Sigmoid colon (tissue), 7 donors: ENCODE measurements at places on chromosomes 6 and 20. TPM values are rescaled to one million over a fixed set of nuclear protein-coding genes. Genes with fewer than 3 reads are reported as not detected.

DNA sequence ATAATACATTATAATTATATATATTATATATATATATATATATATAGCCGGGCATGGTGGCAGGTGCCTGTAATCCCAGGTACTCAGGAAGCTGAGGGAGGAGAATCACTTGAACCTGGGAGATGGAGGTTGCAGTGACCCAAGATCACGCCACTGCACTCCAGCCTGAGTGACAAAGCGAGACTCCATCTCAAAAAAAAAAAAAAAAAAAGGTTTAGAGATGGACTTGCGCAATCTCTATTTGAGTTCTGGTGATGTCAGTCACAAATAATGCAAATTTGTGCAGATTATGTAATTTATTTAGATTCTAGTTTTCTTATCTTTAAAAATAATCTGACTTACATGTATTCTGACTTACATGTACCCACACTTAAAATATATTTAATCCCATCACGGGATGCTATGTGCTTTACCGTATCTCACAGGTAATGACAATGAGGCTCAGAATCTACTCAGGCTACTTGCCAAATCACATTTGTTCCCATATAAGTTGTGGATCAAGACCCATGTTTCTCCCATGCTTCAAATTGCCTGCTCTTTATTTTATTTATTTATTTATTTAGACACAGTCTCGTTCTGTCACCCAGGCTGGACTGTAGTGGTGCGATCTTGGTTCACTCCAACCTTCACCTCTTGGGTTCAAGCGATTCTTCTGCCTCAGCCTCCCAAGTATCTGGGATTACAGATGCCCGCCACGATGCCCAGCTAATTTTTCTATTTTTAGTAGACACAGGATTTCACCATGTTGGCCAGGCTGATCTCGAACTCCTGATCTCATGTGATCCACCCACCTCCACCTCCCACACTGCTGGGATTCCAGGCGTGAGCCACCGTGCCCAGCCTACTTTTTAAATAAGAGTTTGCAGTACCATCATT is 7.6 kb upstream of the UST start:
- DNase-seq, result no peak

DNA sequence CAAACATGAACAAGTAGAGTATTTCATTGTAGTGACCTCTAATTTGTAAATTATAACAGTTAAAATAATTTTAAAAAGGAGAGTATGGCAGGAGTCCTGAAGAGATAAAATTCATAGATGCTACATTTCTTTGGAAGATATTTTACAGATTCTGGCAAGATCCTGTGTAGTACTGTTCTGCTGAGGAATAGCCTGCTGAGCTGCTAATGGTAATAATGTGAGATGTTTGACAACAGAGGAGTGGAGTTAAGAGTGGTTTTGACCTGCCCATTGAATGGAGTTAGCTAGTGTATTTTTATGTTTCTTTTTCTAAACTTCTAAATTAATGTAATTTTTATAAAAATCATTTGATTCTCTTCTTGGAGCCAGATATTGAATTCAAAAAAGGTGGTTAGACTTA is 11.8 kb downstream of the CLVS2 start:
- DNase-seq, result no peak

GRCh38 chr6:113397236-113397635 is 459.9 kb upstream of the MARCKS start:
- no peak for DNase-seq

DNA sequence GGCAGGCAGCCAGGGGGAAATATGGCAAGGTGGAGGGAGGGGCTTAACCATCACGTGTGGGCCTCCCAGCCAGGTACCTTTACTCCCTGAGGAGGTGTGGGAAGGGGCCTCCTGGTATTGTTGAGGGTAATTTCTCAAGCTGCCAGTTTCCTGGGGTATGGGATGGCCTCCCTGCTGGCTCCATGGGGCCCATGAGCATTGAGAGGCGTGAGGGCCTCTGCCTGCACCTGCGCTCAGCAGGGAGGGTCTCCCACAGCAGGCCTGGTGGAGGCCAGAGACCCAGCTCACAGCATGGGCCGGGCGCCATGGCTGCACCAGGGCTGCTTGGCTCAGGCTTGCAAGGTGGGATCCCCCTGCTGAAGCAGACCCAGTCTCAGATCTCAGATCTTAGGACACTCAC is 113.0 kb downstream of the GRM4 start:
- DNase-seq, result no peak

DNA sequence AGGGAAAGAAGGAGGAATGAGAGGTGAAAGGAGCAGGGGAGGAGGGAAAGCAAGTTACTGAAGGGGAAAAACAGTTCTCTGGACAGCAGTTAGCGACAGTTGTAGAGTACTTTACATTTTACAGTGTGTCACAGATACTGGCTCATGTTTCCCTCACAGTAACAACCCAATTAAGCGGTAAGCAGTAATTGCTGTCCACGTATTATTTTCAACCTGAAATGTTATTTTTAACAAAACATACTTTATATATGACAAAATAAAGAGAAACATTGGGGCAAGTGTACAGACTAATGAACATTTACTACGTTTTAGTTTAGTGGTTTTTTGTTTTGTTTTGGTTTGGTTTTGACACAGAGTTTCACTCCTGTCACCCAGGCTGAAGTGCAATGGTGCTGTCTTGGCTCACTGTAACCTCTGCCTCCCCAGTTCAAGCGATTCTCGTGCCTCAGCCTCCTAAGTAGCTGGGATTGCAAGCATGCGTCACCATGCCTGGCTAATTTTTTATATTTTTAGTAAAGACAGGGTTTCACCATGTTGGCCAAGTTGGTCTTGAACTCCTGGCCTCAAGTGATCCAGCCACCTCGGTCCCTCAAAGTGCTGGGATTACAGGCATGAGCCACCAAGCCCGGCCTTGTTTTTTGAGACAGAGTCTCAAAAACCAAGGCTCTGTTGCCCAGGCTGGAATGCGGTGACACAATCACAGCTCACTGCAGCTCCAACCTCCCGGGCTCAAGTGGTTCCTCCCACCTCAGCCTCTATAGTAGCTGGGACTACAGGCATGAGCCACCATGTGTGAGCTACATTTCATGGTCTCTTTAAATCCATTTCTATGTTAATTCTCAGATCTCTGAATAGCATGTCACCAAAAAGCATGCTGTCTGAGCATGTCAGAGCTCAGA is 22.6 kb upstream of the BTN3A2 start:
- no peak for DNase-seq

- peak; percentile 99 for DNase-seq
These were observed 432 bp downstream of the HSPA1L start for GRCh38 chr6:31814677-31815024.

GRCh38 chr20:33079259-33079658 is at the start of gene BPIFB4:
Gene BPIFB4, plus strand, starts transcription at chr20:33079643. Its CDS starts 1,884 bp downstream, at chr20:33081527.
- no peak for DNase-seq

- no peak for DNase-seq
These were observed 1.5 kb upstream of the PYGB start for GRCh38 chr20:25246182-25246999.

GRCh38 chr6:51854876-51855275 is 232.5 kb downstream of the PKHD1 start:
- no peak for DNase-seq

DNA sequence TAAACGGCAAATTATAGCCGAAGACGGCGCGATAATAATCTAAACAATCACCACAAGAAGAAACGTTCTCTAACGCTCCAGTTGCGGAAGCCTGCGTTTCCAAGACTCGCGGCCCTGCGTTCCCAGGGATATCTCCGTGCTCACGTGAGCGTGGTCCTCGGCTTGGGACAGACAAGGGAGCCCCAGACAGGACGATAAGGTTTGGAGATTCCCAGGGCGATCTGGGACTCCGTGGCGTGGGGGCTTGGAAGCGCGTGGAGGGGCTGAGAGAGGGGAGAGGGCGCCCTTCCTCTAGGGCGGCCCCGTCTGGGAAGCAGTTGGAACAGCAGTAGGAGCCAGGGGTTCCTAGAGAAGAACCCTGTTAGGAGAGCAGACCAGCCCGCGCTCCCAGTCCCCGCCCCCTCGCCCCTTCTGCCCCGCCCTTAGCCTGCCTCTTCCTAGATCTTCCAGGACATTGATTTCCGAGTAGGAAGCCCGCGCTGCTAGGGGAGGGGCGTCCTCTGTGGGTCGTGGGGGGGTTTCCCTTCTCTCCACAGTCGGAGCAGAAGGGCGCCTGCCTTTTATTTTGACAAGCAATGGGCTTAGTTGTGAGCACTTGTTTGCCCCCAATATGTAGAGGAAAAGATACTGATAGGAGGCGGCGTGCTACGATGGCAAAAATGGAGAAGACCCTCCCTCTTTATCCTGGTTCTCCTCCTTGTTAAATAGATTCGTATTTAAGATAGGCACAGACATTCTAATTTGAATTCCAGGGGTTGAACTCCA is 10.6 kb downstream of the NRN1 start:
- DNase-seq, result peak; percentile 73

DNA sequence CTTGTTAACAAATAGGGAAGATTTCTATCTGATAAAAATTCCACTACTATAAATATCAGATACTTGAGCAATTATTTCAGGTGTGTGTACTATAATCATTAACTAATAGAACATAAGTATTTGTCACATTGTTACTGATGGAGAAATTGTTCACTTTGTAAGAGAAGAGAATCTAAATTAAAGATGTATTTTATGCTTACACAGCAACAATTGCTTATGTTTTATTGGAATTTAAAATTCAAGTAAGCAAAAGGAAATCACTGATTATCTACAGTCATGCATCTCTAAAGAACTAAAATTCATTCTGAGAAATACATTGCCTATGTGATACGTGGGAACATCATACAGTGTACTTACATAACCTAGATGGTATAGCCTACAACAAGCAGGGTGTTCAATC is 1590.8 kb downstream of the GRIK2 start:
- no peak for DNase-seq

GRCh38 chr6:132598473-132598872 is 8.9 kb upstream of the TAAR5 start:
- DNase-seq, result no peak

- DNase-seq, result no peak
These were observed 28.2 kb upstream of the VEGFA start for GRCh38 chr6:43741829-43742228.

- DNase-seq, result no peak
These were observed 179.8 kb downstream of the FOXA2 start for GRCh38 chr20:22404419-22405170.

DNA sequence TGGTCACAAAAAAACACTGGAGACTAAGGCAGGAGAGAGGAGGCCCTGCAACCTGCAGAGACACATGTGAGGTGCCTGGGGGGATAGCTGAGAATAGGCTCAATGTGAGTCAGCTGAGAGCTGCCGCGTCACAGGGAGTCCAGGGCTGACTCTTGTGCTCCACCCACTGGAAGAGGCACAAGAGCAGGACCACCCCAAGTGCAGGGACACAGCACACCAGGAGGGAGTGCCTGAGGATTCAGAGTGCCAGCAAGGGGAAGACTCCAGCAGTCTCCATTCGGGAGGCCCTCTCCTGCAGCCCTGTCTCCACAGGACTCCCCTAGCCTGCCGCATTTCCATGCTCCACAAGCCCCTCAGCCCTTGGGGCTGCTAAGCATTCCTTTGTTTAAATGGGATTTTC is 105.5 kb downstream of the HUS1B start:
- no peak for DNase-seq

HLA-DQA1 gene
- 6.6 TPM for total RNA-seq

ARMH2 gene
- total RNA-seq, result not detected

RAB44 gene
- total RNA-seq, result not detected

LY6G6C gene
- total RNA-seq, result not detected

C20orf204 gene
- total RNA-seq, result under 0.01 TPM
